ENCODE measurements at places on chromosomes 16 and 17.

GRCh38 chr16:72877374-72878028, 170.4 kb downstream of the ZFHX3 start:
- peak; percentile 78 for DNase-seq

GRCh38 chr17:79306424-79307318, 232.0 kb downstream of the ENGASE start:
- no peak for DNase-seq

GRCh38 chr16:89322321-89323119, 105.0 kb downstream of the ZNF778 start:
- DNase-seq = peak; percentile 69

GRCh38 chr16:81371106-81371505, 56.3 kb downstream of the GAN start:
- peak; percentile 39 for DNase-seq

DNA sequence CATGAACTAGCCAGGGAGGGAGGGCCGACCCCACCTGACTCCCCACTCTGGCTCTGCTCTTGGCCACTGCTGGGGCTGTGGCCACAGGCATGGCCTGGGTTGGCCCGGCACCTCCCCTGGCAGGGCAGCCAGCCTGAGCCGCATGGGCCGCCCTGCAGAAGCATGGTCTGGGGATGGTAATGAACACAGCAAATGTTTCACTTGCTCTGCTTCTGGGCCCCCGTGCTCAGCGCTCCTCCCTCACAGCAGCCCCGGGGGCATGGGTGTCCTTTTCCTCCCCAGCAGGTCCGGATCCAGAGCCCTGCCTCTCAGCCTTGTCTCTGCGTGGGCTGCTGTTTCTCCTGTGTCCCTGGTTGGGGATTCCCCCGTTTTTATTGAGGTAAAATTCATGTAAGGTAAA, 30.9 kb upstream of the KCNJ12 start:
- no peak for DNase-seq

- no peak for DNase-seq
Measured at GRCh38 chr16:89491974-89492687, 1.8 kb upstream of the ANKRD11 start.

DNA sequence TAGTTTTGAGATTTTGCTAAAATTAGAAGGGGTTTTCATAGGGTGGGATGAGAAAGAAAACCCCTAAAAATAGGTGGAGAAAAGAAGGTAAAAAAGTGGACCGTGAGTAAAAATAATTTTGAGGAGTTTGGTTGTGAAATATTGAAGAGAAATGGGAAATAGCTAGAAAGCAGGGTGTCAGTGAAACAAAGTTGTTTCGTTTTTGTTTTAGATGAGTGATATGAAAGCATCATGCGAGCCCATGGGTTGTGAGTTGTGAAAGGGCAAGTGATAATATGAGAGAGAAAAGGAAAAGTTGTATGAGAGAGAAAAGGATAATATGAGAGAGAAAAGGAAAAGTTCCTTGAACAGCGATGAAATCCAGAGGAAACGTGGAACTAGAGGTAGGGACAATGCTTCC, 7.3 kb upstream of the SMIM36 start:
- DNase-seq = no peak

DNA sequence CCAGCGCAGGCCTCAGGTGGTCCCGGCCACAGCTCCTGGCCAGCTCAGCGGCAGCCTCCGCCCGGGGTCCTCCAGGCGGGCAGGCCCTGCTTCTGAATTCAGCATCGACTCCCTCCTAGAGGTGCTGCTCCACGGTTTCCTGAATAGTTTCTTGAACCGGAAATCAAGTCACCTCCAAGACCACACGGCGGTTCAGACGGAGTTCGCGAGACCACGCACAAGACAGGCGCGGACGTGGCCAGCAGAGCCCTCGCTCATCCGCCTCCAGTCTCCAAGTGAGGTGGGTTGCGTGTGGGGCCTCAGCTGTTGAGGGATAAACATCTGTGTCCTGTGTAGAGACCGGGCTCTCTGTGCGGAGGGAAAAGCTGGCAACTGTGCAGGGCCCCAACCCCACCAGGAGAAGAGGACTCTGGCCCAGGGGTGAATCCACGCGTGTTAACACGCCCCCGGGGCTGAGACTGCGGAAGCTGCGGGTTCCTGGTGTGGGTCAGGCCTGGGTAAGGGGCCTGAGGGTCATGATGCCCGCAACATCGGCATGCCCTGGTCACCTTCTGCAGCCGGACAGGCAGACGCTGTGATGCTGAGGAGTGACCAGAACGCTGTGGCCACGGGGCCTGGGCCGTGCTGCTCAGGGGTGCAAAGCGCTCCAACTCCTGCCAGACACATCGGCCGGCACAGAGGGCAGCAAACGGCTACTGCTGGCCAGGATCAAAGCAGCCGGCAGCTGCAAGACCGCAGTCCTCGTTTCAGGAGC, 55.0 kb upstream of the METRNL start:
- no peak for DNase-seq

DNA sequence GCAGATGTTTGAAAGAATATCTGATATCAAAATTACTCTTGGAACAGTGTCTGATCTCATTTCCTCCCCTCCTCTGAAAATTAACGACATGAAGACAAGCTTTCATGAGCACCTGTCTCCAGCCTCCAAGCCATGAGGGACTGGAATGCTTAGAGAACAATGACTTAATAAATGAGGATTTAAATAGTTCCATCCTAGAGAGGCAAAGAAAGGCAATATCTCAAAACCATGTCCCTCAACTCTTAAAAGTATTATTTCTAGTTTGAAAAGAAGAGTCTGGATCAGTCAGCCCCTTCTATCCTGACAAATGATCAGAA, 137.5 kb downstream of the ANKFN1 start:
- no peak for DNase-seq

- DNase-seq = peak; percentile 72
Measured at GRCh38 chr17:39667945-39668924, at the start of gene PNMT. PNMT (plus strand) TSS chr17:39668453; CDS start chr17:39668476, 23 bp downstream.

DNA sequence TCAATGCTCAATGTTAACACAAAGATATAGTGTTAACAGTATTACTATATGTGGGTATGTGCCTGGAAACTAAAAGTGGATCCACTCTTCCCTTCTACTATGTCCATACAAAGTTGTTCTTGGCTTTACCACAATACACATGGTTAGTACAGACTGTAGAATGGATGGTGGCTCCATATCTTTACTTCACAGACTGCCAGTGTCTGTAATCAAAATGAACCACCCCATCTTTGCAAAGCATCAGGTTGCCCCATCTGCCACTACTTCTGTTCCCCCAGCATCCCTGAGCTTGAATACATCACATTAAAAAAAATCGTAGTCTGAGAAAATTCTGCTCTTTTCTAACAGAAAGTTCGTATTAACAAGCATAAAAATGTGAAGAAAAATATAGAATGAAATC, 30.0 kb downstream of the USP32 start:
- DNase-seq = no peak

DNA sequence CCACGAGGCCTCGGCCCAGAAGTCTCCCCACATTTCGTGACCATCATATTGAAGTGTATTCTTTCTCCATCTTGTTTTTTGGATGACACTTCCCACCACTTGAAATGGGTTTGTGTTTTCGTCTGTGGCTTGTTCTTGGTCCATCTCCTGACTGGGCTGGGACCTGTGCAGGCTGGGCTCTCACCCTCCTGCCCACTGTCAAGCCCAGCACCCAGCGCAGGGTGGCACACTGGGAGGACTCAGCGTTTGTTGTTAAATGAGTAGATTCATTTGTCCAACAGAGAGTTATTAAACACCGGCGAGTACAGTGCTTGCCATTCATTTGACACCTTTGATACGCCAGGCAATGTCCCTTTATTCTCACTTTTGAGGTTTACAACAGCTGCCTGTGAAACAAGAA, 22.6 kb downstream of the NT5M start:
- DNase-seq = no peak

GRCh38 chr16:73670836-73671820, 623.2 kb upstream of the ZFHX3 start:
- no peak for DNase-seq

DNA sequence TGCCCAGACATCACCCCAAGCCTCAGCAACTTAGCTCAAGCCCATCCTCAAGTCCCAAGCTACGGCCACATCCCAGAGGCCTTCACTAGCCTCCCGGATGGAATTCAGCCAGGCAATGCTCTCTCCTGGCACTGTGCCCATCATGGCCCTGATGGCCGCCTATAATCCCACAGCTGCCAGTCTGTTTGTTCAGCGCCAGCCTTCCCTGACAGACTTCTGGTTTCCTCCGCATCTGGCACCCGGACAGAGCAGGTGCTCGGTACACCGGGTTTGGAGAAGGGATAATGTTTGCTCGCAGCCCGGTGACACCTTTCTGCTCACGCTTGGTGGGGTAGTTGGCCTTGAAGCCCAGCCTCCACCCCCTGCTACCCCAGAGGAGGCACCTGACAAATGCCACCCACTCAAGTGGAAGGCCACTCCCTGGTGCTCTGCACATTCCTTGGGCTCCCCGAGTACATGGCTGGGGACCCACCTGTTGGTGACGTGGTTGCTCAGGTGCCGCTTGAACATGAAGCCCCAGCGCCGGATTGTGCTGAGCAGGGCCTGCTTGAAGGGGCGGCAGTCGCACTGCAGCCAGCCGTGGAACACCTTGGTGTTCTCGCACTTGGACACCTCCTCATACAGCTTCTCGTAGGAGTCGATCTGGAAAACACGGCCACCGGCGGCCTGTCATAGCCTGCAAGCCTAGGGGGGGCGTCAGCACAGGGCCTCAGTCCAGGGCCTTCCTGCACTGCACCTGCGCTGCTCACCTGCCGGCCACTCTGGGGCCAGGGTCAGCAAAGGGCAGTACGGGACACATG, 47.1 kb downstream of the DNAH17 start:
- DNase-seq = no peak

- peak; percentile 94 for DNase-seq
Measured at GRCh38 chr17:75764711-75765421, at the start of gene GALK1. GALK1 (minus strand) TSS chr17:75765192; CDS start chr17:75765136, 56 bp downstream.
